Cerebellar cortex (tissue), 1 donor: ENCODE measurements at places on chromosomes 2 and 18.

DNA sequence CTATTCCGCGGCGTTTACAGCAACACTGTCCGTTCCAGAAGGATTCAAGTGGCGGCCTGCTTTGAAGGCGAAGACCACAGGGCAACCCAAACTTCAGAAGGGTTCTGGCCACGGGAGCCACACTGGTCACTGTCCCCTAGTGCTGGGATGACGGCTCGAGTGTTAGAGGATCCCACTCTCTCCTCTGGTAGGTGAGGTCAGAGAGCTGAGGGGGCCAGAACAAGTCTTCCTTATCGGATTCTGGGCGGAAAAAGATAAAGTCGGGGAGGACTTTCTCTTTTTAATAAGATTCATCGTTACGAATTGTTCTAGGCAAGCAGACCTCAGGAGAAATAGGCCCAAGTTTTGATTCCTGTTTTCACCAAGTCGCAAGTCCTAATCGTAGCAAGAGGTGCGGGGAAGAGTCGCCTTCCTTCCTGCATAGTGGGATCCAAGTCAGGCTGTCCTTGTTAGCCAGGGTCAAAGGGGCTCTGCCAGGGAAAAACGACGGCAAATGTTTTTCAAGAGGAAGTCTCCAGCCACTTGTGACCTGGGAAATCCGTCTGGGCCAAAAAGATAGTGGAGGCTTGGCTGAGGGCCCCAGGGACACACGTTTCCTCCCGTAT, 864 bp upstream of the MYL12A start:
- DNase-seq, result no peak

DNA sequence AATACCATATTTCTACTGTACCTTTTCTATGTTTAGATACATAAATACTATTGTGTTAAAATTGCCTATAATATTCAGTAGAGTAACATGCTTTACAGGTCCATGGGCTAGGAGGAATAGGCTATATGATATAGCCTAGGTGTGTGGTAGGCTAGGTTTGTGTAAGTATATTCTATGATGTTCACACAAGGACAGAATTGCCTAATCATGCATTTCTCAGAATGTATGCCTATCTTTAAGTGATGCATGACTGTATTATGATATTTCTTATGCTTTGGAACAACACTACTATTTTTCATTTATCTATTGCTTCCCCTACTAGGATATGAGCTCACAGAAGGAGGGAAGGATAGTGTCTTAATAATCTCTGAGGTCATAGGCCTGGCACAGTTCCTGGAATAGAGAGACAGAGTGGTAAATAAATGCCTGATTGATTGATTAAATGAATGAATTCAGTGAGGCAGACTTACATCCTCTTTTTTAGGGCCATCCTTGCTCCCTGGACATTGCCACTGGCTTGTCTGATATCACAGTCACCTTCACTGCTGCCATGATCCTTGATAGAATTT, 121.0 kb downstream of the MYO3B start:
- DNase-seq, result no peak

DNA sequence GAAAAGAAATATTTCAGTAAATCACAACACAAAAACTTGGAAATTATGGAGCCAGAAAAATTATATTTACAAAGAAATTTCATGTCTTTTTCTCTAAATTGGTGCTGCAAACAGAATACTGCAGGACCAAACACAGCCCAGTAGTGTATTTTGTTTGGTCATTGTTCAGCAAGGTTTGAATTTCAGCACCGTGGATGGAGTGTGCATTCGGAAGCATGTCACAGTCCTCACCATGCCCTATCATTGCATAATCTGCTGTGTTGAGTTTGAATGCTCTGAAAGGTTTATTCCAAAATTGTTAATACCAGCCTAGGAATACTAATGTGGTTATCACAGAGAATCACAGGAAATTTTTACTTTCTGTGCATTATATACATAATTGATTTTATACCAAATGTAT, 296.7 kb downstream of the METTL4 start:
- no peak for DNase-seq

DNA sequence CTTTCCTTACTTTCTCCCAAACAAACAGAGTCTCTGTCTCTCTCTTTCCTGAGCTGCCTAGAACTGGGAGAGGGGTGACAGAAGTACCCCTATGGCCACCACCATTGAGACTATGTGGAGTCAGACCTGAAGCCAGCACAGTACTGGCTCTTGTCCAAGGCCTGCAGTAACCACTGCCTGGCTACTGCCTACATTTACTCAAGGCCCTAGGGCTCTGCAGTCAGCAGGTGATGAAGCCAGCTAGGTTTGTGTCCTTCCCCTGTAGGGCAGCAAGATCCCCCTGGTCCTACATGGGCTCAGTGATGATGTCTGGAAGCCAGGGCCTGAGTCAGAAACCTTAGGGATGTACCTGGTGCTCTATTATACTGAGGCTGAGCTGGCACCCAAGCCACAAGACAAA, 12.2 kb downstream of the MYO3B start:
- no peak for DNase-seq

- DNase-seq, result no peak
Observed at GRCh38 chr2:118978064-118978463, 36.1 kb downstream of the MARCO start.

DNA sequence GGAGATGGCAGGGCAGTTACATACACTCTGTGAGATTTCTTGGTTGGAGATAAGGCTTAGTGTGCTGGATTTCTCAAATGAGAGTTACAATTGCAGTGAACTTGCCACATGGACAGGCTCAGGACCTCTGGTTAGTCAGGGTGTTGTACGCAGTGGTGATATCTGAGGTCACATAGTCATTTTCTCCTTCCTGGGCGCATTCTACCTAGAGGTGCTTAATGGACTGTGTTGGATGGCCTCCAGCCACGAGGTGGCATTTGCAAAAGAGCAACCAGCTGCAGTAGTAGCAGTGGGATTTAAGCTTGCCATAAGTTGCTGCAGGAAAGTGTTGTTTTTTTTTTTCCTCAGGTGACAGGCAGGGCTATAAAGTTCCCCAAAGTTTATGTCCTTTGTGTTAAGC, 173.8 kb upstream of the TMEM200C start:
- no peak for DNase-seq

GRCh38 chr2:60834270-60834717, 47.1 kb upstream of the REL start:
- no peak for DNase-seq
